ENCODE measurements at places on chromosomes 13 and 19. TPM values are rescaled to one million over a fixed set of nuclear protein-coding genes. Genes with fewer than 3 reads are reported as not detected.

CRB3 gene
- 5.0 TPM for total RNA-seq

ZFP30 gene
- 8.6 TPM for total RNA-seq

ALOX5AP gene
- 4.3 TPM for total RNA-seq

PLIN4 gene
- total RNA-seq, result 0.59 TPM

GPR4 gene
- not detected for total RNA-seq

KISS1R gene
- 0.29 TPM for total RNA-seq

CYP4F2 gene
- not detected for total RNA-seq

ADGRE2 gene
- 1.0 TPM for total RNA-seq

Measured in A549 treated with RU486 at 1 μM for 4 hours (cell line).